ENCODE measurements at places on chromosomes 12 and 14. TPM values are rescaled to one million over a fixed set of nuclear protein-coding genes. Genes with fewer than 3 reads are reported as not detected.

ASCL1 gene
- not detected for total RNA-seq

DNA sequence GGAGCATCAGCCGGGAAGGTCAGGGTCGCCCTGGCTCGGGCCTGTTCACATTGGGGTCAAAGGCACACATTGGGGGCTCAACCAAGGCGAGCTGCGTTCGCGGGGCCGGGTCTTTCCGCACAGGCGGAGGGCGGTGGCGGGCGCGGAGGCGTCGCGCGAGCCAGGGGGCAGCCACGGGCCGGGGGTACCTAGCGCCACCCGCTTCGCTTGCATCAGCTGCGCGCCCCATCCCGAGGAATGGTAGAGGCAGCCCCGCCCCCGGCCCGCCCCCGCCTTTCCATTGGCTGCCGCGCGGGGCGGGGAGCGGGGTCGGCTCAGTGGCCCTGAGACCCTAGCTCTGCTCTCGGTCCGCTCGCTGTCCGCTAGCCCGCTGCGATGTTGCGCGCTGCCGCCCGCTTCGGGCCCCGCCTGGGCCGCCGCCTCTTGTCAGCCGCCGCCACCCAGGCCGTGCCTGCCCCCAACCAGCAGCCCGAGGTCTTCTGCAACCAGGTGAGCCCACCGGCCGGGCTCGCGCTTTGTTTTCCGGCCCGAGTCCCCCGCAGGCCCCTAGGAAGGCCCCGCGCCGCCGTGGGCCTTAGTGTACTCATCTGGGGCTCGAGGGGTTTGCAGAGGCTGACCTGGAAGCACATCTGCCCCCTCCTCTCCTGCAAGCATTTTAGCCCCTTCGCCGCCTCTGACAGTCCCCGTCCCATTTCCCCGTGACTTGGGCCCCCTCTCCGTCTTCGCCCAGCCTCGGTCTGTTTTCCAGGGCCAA, at the start of gene ALDH2:
ALDH2 (plus strand) TSS at position 326 of the 754 bp plus-strand sequence; CDS start at position 376, 50 bp downstream.
- no peaks in the 10 kb centered on the region for H3K27me3 ChIP-seq
- H3K4me1 ChIP-seq: peaks cover 5% of the 10 kb centered on the region
- H3K4me3 ChIP-seq: peak within 1 kb of the TSS; percentile 74
- DNase-seq: peak; percentile 43
- peaks cover 3% of the 10 kb centered on the region for H3K36me3 ChIP-seq

GRCh38 chr12:21264232-21264631, 70.5 kb downstream of the SLCO1A2 start:
- no peaks in the 10 kb centered on the region for H3K36me3 ChIP-seq
- DNase-seq: no peak
- no peaks in the 10 kb centered on the region for H3K4me1 ChIP-seq
- H3K27me3 ChIP-seq: no peaks in the 10 kb centered on the region
- H3K27ac ChIP-seq: no peak overlapping the region

DNA sequence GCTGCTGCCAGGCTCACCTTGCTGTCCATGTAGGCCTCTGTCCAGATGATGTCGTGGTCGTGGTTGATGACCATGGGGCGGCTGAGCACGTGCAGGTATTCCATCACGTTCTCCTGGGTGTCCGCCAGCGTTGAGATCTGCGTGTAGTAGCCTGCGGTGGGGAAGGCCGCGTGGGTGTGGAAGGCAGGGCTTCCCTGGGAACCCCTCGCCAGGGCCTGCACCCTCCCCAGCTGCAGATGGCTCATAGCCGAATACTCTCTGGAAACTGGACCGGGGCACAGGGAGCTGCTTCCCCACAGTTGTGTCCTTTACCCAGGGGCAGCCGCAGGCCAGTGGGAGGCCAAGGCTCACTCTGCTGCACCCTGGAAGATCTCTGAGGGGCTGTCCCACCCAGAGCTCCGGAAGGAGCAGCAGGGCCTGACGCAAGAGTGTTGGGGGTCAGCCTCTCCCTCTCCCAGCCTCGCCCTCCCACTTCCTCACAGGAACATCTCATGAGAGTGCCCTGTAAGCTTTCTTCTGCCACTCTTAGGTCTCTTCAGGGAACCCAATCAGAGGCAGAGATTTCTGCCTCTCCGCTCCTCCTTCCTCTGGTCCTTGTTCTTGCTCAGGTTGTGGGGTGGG, 35.5 kb downstream of the CACNA2D4 start:
- H3K4me3 ChIP-seq: no peak overlapping the region
- peaks cover 69% of the 10 kb centered on the region for H3K27me3 ChIP-seq
- H3K36me3 ChIP-seq: no peaks in the 10 kb centered on the region
- no peaks in the 10 kb centered on the region for H3K4me1 ChIP-seq

GRCh38 chr12:109264095-109264942, 44.8 kb downstream of the FOXN4 start:
- no peaks in the 10 kb centered on the region for H3K4me1 ChIP-seq
- no peaks in the 10 kb centered on the region for H3K27me3 ChIP-seq
- H3K4me3 ChIP-seq: no peak overlapping the region
- DNase-seq: peak; percentile 41
- no peak overlapping the region for H3K27ac ChIP-seq
- peaks cover 3% of the 10 kb centered on the region for H3K36me3 ChIP-seq

GRCh38 chr14:73770977-73771847, 57.0 kb upstream of the PNMA1 start:
- H3K27me3 ChIP-seq: no peaks in the 10 kb centered on the region
- H3K27ac ChIP-seq: 0 out of 2 replicates have a peak overlapping the region, but pooled peaks have one; percentile 9
- H3K4me3 ChIP-seq: no peak overlapping the region
- H3K36me3 ChIP-seq: no peaks in the 10 kb centered on the region

PSMB5 gene
- total RNA-seq: 268 TPM

TMEM119 gene
- 8.1 TPM for total RNA-seq

GRCh38 chr12:88935856-88936255, 355.6 kb upstream of the KITLG start:
- H3K4me1 ChIP-seq: no peaks in the 10 kb centered on the region
- H3K36me3 ChIP-seq: no peaks in the 10 kb centered on the region
- no peaks in the 10 kb centered on the region for H3K27me3 ChIP-seq
- no peak overlapping the region for H3K4me3 ChIP-seq

GRCh38 chr12:6045438-6045837, 79.0 kb downstream of the VWF start:
- no peak overlapping the region for H3K27ac ChIP-seq
- H3K4me1 ChIP-seq: peaks cover 24% of the 10 kb centered on the region
- DNase-seq: no peak

- no peak overlapping the region for H3K27ac ChIP-seq
- no peak overlapping the region for H3K4me3 ChIP-seq
- DNase-seq: no peak
- no peaks in the 10 kb centered on the region for H3K27me3 ChIP-seq
- no peaks in the 10 kb centered on the region for H3K36me3 ChIP-seq
Measured at GRCh38 chr14:59772233-59772632, 98.3 kb downstream of the RTN1 start.

- peak; percentile 9 for DNase-seq
- H3K27ac ChIP-seq: no peak overlapping the region
- no peaks in the 10 kb centered on the region for H3K36me3 ChIP-seq
- H3K4me3 ChIP-seq: no peak overlapping the region
Measured at GRCh38 chr12:90261283-90261682, 552.6 kb upstream of the ATP2B1 start.

DNA sequence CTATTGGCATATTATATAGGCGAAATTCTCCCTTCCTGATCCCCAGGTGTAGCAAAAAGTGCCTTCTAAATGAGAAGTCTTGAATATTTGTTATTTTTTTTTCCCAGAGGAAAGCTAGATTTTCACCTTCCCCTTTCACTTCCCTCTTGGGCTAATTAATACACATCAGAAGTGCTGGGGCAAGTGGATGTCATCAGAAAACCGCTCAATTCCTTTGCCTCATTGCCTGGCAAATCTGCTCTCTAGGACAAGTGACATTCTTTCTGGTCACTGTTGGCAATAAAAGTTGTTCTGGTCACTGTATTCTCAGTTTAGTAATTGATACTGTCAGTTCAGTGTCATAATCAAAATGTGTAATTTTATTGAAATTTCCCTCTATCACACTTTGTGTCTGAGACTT, 174.5 kb downstream of the ETNK1 start:
- H3K27ac ChIP-seq: no peak overlapping the region
- H3K4me3 ChIP-seq: no peak overlapping the region
- H3K27me3 ChIP-seq: no peaks in the 10 kb centered on the region
- H3K36me3 ChIP-seq: no peaks in the 10 kb centered on the region

DNA sequence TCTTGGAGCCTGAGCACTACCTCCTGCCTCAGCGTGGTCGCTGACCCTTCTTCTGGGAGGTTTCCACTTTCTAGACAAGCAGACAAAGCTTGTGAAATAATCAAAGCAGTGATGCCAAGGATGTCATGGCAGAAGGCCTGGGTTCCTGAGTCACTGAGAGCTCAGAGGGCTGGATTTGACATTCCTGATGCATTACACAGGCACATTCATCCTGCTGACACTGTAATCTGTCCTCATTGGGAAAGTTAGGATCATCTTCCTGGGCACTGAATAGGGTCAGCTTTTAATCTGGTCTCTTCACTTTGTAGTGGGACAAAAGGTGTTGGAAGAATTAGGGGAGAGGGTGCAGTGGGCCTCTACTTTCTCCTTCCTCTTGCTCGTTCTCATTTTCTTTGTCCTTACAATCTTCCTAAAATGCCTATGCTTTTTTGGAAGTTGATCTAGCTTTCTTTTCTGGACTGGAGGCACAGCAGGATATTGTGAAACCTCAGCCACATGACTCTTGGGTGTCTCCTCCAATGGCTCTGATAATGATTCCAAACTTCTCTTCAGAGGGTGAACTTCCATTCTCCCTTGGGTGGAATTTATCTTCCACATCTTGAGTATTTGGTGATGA, 29.6 kb downstream of the EEA1 start:
- DNase-seq: peak; percentile 99
- H3K36me3 ChIP-seq: no peaks in the 10 kb centered on the region
- no peaks in the 10 kb centered on the region for H3K4me1 ChIP-seq
- no peaks in the 10 kb centered on the region for H3K27me3 ChIP-seq
- peak overlapping the region; percentile 44 for H3K27ac ChIP-seq

- H3K4me3 ChIP-seq: no peak overlapping the region
- peaks cover 20% of the 10 kb centered on the region for H3K27me3 ChIP-seq
- H3K4me1 ChIP-seq: no peaks in the 10 kb centered on the region
Measured at GRCh38 chr12:54579258-54579657, 9.2 kb downstream of the PPP1R1A start.

DNA sequence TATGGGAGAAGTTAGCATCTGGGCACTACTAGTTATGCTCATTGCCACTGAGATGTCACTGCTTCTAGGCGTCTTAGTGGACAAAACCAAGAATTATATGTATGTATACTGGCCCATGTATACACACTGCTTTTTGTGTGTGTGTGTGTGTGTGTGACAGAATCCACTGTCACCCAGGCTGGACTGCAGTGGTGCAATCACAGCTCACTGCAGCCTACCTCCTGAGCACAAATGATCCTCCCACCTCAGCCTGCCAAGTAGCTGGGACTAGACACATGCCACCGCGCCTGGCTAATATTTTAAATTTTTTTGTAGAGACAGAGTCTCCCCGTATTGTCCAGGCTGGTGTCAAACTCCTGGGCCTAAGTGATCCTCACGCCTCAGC, 25.2 kb downstream of the LIMA1 start:
- H3K4me3 ChIP-seq: no peak overlapping the region
- H3K27me3 ChIP-seq: no peaks in the 10 kb centered on the region
- H3K4me1 ChIP-seq: peaks cover 15% of the 10 kb centered on the region
- DNase-seq: no peak

- no peaks in the 10 kb centered on the region for H3K4me1 ChIP-seq
- H3K27me3 ChIP-seq: no peaks in the 10 kb centered on the region
- no peak overlapping the region for H3K4me3 ChIP-seq
- DNase-seq: no peak
- no peak overlapping the region for H3K27ac ChIP-seq
Measured at GRCh38 chr12:118964988-118965387, 16.4 kb upstream of the SRRM4 start.

- H3K27ac ChIP-seq: no peak overlapping the region
- H3K4me1 ChIP-seq: no peaks in the 10 kb centered on the region
- no peak for DNase-seq
- H3K36me3 ChIP-seq: no peaks in the 10 kb centered on the region
- peaks cover 5% of the 10 kb centered on the region for H3K27me3 ChIP-seq
- no peak overlapping the region for H3K4me3 ChIP-seq
Measured at GRCh38 chr12:57687862-57688261, 6.1 kb upstream of the OS9 start.

PMCH gene
- total RNA-seq: not detected

OR4E2 gene
- not detected for total RNA-seq

DNA sequence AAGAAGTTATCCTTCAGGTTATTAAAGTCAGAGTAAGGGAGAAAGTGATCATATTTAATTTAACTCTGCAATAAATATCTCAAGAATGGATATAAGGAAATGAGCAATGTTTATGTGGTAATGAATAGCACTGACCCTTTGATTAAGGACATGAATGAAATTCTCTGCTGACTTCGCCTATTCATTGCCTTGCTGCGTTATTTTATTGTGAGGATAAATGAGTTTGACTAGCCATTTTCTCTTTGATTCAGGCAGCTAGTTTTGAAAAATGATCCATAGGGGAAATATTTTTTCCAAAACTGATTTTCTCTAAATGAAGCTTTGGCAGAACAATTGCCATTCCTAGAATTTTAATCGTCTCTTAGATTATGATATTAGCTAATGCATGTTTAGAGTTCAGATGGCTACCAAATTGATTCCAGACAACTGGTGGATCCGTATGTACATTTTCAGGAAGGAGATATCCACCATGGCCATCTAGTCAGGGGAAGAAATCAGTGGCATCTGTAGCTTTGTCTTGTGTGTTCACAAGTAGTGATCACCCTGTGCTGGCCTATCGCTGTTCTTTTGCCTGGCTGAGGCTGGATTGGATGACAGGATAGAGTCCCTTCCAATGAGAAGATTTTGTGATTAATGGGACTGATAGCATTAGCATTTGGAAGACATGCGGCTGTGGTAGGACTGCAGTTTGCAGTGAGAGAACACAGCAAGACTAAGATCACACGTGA, 302.3 kb upstream of the RGS6 start:
- peak; percentile 21 for DNase-seq
- H3K36me3 ChIP-seq: peaks cover 6% of the 10 kb centered on the region
- H3K27ac ChIP-seq: no peak overlapping the region
- H3K4me1 ChIP-seq: peaks cover 2% of the 10 kb centered on the region
- H3K27me3 ChIP-seq: no peaks in the 10 kb centered on the region

DNA sequence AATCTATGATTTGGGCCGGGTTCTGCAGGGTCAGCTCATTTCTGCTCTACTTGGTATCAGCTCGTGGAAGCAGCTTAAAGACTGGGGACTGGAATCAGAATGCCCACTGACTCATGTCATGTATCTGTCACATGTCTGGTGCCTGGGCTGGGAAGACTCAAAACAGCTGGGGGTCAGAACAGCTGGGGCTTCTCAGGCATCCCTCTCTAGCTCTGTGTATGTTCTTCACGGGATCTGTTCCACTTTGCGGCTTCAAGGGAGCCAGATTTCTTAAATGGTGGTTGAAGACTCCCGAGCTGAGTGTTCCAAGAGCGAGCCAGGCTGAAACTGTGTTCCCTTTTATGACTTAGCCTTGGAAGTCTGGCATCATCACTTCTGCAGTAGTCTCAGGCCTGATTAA, 11.9 kb downstream of the AEBP2 start:
- H3K36me3 ChIP-seq: peaks cover 3% of the 10 kb centered on the region
- H3K27me3 ChIP-seq: no peaks in the 10 kb centered on the region
- DNase-seq: peak; percentile 61
- no peak overlapping the region for H3K4me3 ChIP-seq

RNF212B gene
- not detected for total RNA-seq

- no peak overlapping the region for H3K27ac ChIP-seq
- H3K4me1 ChIP-seq: no peaks in the 10 kb centered on the region
Measured at GRCh38 chr14:97634751-97635150, 837.6 kb downstream of the VRK1 start.

GRCh38 chr12:11663130-11663529, 13.7 kb downstream of the ETV6 start:
- H3K27ac ChIP-seq: no peak overlapping the region
- peaks cover 23% of the 10 kb centered on the region for H3K4me1 ChIP-seq
- no peaks in the 10 kb centered on the region for H3K27me3 ChIP-seq
- no peak for DNase-seq
- H3K4me3 ChIP-seq: no peak overlapping the region

All from IMR-90 (cell line).